ENCODE measurements at places on chromosomes 12 and 14.

GRCh38 chr14:74348241-74348734, at the start of gene VRTN:
Gene VRTN (plus strand): TSS chr14:74348471. CDS start chr14:74356784, 8,313 bp downstream.
- no peak for DNase-seq

DNA sequence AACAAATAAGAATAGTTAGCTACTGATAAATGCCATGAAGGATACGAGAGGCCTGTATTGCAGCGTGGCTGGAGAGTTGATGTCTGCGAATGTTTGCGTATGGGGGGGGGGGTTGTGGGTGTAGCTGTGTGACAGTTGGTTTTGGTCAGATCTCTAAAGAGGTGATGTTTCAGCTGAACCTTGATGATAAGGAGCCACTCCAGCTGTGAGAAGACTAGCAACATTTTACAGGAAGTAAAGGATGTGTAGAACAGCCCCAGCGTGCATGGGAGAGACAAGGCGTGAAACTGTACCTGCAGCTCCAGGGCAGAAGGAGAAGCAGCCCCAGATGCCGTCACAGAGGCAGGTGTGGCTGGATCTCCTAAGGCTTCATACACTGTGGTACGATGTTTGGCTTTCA, 416.9 kb downstream of the TMEM132D start:
- DNase-seq: no peak

- DNase-seq: no peak
Measured at GRCh38 chr12:122187466-122187865, 4.5 kb downstream of the LRRC43 start.

DNA sequence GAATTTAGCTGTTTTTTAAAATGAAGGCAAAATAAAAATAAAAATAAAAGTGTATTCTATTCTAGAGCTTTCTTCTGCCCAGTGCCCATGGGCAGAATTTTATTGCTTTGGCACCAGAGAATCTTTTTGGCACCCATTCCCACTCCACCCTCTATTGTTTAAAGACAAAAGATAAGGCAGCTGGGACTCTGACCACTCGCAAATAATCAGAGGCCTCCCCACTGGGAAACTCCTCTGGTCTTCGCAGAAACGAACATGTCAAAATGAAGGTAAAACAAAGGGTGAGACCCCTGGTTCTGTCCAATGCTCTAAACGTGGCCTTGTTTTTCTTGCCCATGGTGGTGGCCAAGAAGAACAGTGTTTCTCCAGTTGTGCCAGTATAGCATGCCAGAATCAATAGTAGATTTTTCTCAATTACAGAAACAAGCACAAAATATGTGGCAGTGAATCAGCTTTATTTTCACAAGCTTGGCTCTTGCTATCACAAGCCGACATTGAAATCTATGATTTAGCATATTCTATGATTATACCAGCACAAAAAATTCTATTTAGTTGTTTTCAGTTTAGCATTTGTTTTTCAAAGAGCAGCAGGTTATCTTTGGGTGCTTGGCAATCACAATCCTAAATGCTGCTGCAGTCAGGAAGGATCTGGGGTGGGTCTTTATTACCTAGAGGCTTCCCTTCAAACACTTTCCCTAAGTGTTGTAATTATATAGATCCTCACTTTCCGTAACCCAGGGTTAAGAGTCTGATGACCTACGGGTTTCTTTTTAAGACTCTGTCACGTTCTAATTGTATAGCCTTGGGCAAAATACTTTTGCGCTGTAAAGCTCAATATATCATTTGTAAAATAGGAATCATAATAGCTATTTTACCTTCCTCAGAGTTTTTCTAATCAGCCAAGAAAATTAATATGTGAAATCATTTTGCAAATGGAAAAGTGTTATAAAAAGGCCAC, 50.5 kb downstream of the KITLG start:
- no peak for DNase-seq

- peak; percentile 100 for DNase-seq
Measured at GRCh38 chr12:13196130-13196921, at the start of gene EMP1. Gene EMP1 (plus strand): TSS chr12:13196726. CDS start chr12:13211511, 14,785 bp downstream.

DNA sequence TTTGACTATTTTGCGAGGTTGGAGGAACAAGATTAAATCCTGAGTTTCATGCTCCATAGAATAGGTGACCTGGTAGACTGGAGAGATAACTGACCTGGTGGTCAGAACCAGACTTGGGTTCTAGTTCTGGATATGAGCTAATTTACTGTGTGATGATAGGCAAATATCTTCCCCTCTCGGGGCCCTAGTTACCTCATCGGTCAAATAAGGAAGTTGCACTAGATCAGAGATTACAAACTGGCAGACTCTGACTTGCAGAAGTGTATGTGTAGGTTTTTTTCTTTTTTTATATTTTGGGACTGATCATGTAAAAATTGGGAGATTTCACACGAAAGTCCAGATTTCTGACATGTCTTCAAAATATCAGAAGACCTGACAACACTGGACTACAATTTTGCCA, 37.0 kb downstream of the RPH3A start:
- DNase-seq: no peak

DNA sequence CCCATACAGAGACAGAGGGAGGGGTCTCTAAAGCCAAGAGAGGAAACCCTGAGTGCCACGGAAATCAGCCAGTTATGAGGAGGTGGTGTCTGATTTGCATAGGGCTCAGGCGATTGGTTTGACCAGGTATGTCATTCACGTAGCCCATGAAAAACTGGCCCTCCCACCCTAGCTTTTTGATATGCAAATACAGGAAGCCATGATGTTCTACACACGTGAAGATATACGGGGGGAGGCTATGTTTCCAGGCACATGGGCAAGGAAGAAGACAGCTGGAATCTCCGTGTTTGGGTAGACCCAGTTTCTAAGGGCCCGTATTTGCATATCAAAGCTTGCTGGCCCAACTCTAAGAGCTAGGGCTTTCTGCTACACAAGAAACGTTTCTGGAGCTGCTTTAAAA, 717.8 kb upstream of the SEL1L start:
- DNase-seq: no peak

Measured in GM04504 (cell line).